Kidney epithelial cell (primary cell): ENCODE measurements at places on chromosomes 11 and 22.

- peak; percentile 43 for DNase-seq
Observed at GRCh38 chr11:111446404-111447111, 65.6 kb downstream of the BTG4 start.

- no peak for DNase-seq
Observed at GRCh38 chr22:36966851-36967540, 52.3 kb downstream of the TST start.

DNA sequence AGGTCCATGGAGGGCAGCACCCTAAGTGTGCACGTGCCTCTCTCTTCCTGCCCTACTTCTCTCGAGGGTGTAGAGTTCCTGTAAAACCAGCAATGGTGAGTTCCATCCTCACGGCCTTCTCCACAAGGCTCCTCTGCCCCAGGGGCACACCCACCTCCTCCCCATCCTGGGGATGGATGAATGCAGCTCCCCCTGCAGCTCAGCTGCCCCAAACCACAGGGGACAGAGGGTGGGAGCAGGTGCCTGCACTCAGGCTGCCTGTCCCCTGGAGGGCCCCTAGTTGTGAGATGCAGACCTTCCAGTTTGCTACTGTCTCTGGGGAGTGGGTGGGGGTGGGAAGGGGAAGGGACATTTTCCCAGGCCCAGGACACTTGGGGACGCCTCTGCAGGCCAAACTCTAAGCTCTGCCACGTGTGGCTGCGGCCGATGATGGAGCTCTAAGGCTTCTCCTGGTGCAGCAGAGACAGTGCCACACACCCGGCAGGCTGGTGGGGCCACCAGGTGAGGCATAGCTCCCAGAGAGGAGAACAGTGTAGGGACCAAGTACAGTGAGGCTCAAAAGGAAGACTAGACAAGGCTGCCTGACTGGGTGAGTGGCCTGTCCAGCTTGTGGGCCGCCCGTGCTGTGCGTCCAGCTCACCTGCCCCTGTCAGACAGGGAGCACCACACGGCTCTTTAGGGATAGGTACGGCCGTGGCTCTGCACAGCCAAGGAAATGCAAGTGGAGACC, 540.9 kb downstream of the TBC1D22A start:
- no peak for DNase-seq

GRCh38 chr11:96119211-96119610, 195.3 kb upstream of the MTMR2 start:
- DNase-seq: no peak

- DNase-seq: no peak
Observed at GRCh38 chr22:49179886-49180682, 647.6 kb downstream of the BRD1 start.

- no peak for DNase-seq
Observed at GRCh38 chr11:128551611-128552335, 35.6 kb downstream of the ETS1 start.

- DNase-seq: peak; percentile 16
Observed at GRCh38 chr11:33329705-33330329, 72.6 kb downstream of the HIPK3 start.

DNA sequence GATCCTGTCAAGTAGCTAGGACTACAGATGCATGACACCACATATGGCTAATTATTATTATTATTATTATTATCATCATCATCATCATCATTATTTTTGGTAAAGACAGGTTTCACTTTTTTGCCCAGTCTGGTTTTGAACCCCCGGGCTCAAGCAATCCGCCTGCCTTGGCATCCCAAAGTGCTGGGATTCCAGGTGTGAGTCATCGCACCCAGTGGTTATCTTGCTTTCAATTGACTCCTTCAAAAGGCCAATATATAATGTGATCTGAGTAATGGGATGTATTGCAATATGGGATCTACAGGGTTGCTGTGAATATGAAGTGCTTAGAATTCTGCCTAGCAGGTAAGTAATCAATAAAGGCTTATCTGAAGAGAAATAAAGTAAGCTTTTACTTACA, 221.2 kb downstream of the SBF2 start:
- DNase-seq: no peak

DNA sequence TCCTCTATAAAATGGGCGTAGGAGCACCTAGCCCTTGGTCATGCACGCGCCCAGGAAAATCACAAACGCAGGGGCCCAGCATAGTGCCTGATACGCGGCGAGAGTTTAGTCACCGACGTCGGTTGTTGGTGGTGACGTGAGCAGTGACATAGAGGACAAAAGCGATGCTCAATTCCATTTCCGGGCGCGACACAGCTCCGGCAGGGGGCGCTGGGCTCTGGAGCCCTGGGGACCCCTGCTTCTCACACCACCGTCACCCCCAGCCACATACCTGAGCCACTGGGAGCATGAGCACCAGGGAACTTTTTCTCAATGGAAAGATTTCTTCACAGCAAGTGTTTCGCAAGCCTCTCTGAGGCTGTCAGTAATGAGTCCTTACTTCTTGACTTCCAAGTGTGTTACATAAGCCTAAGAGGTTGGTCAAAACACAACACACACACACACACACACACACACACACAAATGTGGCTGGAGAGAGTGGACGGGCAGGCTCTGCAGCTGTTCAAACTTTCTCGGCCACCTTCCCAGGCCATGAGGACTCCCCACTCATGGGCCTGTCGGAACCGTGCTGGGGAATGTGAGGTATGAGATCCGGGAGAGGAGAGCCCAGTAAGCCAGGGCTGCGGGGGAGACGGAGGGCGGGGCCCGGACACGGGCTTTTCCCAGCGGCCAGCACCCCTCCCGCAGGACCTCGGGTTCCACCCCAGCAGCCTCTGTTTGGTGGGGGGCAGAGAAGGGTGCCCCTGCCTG, 36.9 kb upstream of the LINC01488 start:
- peak; percentile 70 for DNase-seq

DNA sequence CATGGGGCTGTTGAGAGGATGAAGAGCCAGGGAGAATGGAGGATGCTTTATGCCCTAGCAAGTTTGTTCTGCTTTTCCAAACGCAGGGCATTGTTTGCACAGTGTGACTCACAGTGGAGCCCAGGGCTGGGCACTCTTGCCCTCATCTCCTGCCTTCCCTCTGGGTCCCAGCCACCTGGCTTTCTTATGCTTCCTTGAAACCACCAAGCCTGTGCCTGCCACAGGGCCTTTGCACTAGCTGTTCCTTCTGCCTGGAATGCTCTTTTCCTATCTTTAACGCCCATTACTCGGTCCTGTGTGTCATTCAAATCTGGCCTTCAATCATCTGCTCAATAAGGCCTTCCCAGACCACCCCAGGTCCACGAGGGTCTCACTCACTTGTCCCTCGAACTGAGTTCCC, 46.9 kb upstream of the RFPL3 start:
- DNase-seq: no peak
